ENCODE measurements at places on chromosomes 13 and 19. TPM values are rescaled to one million over a fixed set of nuclear protein-coding genes. Genes with fewer than 3 reads are reported as not detected.

CLEC4M gene
- polyA plus RNA-seq: 3.4 TPM

GRIK5 gene
- polyA plus RNA-seq: 19.0 TPM

CTXN1 gene
- polyA plus RNA-seq: 33.9 TPM

URAD gene
- polyA plus RNA-seq: not detected

NTF4 gene
- polyA plus RNA-seq: 4.2 TPM

NKG7 gene
- 1.7 TPM for polyA plus RNA-seq

CEACAM3 gene
- polyA plus RNA-seq: 0.09 TPM

OLFM2 gene
- 21.1 TPM for polyA plus RNA-seq

SIX5 gene
- polyA plus RNA-seq: 22.7 TPM

SNAPC2 gene
- polyA plus RNA-seq: 18.8 TPM

DCT gene
- polyA plus RNA-seq: 0.39 TPM

APOE gene
- polyA plus RNA-seq: 412 TPM

CLDN10 gene
- 96.0 TPM for polyA plus RNA-seq

IRF2BP1 gene
- polyA plus RNA-seq: 28.5 TPM

GRIN2D gene
- 0.88 TPM for polyA plus RNA-seq

THSD8 gene
- 9.0 TPM for polyA plus RNA-seq

MYH14 gene
- polyA plus RNA-seq: 24.1 TPM

RASL11A gene
- polyA plus RNA-seq: 29.9 TPM

PCDH9 gene
- polyA plus RNA-seq: 14.7 TPM

MZT1 gene
- polyA plus RNA-seq: 21.0 TPM

PSPC1 gene
- polyA plus RNA-seq: 85.3 TPM

ZNF577 gene
- 44.2 TPM for polyA plus RNA-seq

RCBTB1 gene
- polyA plus RNA-seq: 43.0 TPM

ZNF729 gene
- polyA plus RNA-seq: 0.97 TPM

ZNF583 gene
- 9.5 TPM for polyA plus RNA-seq

ZNF816 gene
- 14.1 TPM for polyA plus RNA-seq

BEST2 gene
- 0.08 TPM for polyA plus RNA-seq

ZNF564 gene
- polyA plus RNA-seq: 13.0 TPM

TUBB4A gene
- 29.5 TPM for polyA plus RNA-seq

SAMD4B gene
- polyA plus RNA-seq: 145 TPM

CDX2 gene
- not detected for polyA plus RNA-seq

C5AR1 gene
- 7.1 TPM for polyA plus RNA-seq

DMKN gene
- 69.7 TPM for polyA plus RNA-seq

CFAP97D2 gene
- polyA plus RNA-seq: not detected

FCAR gene
- polyA plus RNA-seq: 0.14 TPM

COX6B2 gene
- polyA plus RNA-seq: 1.9 TPM

ZNF441 gene
- polyA plus RNA-seq: 15.6 TPM

PHLDB3 gene
- polyA plus RNA-seq: 9.3 TPM

KCNRG gene
- 1.1 TPM for polyA plus RNA-seq

SBK2 gene
- 1.4 TPM for polyA plus RNA-seq

SRRM5 gene
- polyA plus RNA-seq: 0.67 TPM

NKPD1 gene
- 0.09 TPM for polyA plus RNA-seq

FLT3 gene
- polyA plus RNA-seq: 0.19 TPM

LIG1 gene
- polyA plus RNA-seq: 66.1 TPM

ABHD17A gene
- 55.4 TPM for polyA plus RNA-seq

PSG11 gene
- 0.24 TPM for polyA plus RNA-seq

IGFL2 gene
- polyA plus RNA-seq: not detected

CD79A gene
- polyA plus RNA-seq: 0.53 TPM

FGF21 gene
- polyA plus RNA-seq: not detected

OR7C1 gene
- polyA plus RNA-seq: 0.12 TPM

ELSPBP1 gene
- polyA plus RNA-seq: not detected

ATCAY gene
- polyA plus RNA-seq: 0.33 TPM

All from renal cortex interstitium (tissue), 15 donors.